Activated CD4-positive, alpha-beta T cell treated with anti-CD3 and anti-CD28 coated beads, Interleukin-2, Interleukin-4, amounts not matched to agents 100 ng/mL and 50 ng/mL, durations not matched to agents 16 hours and 8 hours (primary cell): ENCODE measurements at places on chromosomes 11 and 22.

DNA sequence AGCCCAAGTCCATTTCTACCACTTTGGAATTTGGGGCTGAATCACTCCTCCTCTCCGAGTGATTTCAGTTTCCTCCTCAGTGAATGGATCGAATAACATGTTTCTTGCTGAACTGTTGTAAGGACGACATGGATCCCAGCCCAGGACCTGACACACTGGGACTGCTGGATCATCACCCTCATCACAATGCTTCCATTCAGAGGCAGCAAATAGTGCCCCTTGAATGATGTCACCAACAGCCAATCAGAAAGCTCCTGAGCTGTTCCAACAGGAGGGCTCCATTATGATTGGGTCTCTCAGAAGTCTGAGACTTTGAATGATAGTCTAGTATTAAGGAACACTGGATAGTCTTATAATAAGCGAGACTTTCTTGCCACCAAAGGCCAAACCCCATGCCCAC, 158.9 kb downstream of the MYO18B start:
- DNase-seq = no peak

GRCh38 chr11:122235615-122236014, 119.6 kb upstream of the BLID start:
- no peak for DNase-seq

DNA sequence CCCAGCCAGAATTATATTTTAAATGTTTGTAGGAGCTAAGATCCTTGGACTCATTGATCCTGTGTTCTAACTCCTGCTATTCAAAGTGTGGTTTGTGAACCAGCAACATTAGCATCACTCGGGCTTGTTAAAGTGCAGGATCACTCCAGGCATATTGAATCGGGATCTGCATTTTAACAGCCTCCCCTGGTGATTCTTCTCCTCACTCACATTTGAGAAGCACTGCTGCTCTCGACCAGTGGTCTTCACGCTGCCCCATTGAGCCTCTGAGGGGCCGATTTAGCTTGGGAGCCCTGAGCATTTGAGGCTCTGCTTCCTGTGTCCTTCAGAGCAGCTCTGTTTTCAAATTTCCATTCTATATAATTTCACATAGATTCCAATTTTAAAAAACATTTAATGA, 10.9 kb downstream of the MADD start:
- DNase-seq = no peak

- no peak for DNase-seq
Observed at GRCh38 chr11:42890773-42891172, 421.0 kb upstream of the API5 start.

GRCh38 chr11:96465512-96465911, 75.7 kb downstream of the JRKL start:
- no peak for DNase-seq
